ENCODE measurements at places on chromosomes 6 and 20.

GRCh38 chr6:111941686-111942330 lies 68.6 kb upstream of the FYN start:
- DNase-seq = no peak

DNA sequence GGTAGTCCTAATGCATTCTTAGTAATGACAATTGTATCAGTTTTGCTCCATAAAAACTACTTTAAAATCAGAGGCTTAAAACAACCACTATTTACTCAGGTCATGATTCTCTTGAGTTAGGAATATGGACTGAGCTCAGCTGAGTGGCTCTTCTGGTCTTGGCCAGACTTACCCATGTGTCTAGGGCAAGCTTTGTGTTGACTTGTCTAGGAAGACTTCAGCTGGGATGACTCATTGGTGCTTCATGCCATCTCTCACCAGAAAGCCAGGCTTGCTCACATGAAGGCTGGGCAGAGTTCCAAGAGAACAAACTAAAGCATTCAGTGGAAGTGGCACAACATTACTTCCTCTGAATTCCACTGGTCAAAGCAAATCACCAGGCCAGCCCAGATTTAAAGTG lies 155.3 kb downstream of the DHX35 start:
- no peak for DNase-seq

DNA sequence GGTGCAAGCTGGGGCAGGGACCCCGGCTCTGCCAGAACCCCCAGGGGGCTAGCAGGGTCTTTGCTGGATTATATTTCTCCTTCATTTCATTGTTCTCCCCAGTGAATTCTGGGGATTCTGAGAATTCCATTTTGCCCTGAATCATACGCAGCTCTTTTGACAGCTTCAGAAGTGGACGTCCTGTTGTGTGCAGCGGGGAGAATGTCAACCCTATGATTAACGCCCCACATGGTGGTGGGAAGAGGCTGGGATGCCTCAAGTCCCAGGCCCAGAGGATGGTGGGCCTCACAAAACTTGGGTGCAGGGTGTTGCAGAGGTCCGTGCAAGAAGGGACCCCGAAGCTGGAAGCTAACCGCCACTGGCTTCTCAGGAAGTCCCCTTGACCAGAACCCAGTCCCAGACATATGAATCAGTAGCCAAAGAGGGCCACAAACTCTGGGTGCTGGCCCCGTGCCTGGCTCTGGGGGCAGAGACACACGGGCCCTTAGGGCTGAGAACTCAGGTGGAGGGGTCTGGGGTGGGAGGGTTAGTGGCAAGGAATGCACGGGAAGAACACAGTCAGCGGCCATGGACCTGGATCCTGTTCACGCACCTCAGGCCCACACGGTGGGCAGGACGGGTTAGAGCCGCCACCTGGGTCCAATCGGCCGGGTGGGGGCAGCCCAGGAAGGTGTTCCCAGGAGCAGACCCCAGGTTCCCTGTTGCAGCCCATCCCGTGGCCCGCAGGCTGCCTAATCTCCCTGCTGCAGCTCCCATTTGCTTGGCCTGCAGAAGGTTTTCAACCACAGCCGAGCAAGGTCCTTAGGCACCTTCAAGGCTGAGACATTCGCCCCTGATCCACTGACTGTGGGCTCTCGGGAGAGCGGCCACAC lies 51.2 kb downstream of the YTHDF1 start:
- no peak for DNase-seq

- DNase-seq = no peak
Observed at GRCh38 chr6:52139985-52140680, 46.0 kb upstream of the IL17A start.

DNA sequence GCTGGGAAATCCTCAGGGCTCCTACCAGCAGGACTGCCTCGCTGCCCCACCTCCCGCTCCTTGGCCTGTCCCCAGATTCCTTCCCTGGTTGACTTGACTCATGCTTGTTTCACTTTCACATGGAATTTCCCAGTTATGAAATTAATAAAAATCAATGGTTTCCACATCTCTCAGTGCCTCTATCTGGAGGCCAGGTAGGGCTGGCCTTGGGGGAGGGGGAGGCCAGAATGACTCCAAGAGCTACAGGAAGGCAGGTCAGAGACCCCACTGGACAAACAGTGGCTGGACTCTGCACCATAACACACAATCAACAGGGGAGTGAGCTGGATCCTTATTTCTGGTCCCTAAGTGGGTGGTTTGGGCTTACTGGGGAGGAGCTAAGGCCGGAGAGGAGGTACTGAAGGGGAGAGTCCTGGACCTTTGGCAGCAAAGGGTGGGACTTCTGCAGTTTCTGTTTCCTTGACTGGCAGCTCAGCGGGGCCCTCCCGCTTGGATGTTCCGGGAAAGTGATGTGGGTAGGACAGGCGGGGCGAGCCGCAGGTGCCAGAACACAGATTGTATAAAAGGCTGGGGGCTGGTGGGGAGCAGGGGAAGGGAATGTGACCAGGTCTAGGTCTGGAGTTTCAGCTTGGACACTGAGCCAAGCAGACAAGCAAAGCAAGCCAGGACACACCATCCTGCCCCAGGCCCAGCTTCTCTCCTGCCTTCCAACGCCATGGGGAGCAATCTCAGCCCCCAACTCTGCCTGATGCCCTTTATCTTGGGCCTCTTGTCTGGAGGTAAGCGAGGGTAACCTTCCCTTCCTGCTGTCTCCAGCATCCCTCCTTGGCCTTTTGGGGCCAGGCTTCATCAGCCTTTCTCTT lies at the start of gene CFB:
Gene CFB, plus strand, starts transcription at position 589 of the 863 bp plus-strand sequence. Its CDS starts 127 bp downstream, at position 716.
- no peak for DNase-seq

DNA sequence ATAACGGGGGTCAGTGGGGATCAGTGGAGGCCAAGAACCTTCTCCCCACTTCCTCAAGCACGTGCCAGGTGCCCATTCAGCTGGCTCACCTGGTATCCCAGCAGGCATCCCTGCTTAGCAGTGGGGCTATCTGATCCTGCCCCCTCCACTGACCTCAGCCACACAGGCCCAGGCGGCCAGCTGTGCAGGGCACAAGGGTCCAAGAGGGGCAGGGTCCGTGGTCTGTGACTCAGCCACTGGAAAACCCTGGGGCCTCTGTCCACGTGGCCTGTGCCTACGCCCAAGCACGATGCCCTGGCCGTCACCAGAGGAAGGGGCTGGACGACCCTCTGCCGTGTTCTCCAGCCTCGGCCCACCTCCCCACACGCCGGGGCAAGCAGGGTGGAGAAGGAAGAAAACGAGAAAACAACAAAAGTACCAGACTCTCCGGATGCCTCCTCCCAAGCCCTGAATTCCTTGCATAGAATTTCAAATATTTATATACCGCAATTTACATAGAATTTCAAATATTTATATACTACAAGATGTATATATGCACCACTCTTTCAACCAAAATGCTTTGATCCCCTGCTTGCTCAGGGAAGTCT lies 12.1 kb downstream of the PXDC1 start:
- no peak for DNase-seq

DNA sequence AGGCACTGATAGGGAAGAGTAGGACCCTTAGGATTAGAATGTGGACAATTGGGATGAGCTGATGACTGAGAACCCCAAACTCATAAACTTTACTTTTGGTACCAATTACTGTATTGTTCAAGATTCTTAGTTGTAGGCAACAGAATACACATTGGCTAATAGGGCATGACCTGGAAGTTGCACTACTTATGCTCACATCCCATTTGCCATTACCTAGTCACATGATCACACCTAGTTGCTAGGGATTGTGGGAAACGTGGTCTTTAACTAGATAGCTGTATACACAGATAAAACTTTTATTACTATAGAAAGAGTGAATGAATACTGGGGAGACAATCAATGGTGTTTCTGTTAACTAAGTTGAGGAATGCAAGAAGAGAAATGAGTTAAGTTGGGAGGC lies 113.4 kb upstream of the AKIRIN2 start:
- DNase-seq = no peak

GRCh38 chr6:143419526-143419925 lies 31.0 kb downstream of the ADAT2 start:
- DNase-seq = no peak

- DNase-seq = no peak
Observed at GRCh38 chr6:5529015-5529414, 267.7 kb downstream of the FARS2 start.

GRCh38 chr6:6942831-6943230 lies 164.9 kb upstream of the RREB1 start:
- DNase-seq = no peak

- no peak for DNase-seq
Observed at GRCh38 chr6:142934106-142934505, 10.9 kb downstream of the HIVEP2 start.

GRCh38 chr20:4306206-4306605 lies 290.8 kb upstream of the RNF24 start:
- DNase-seq = no peak

DNA sequence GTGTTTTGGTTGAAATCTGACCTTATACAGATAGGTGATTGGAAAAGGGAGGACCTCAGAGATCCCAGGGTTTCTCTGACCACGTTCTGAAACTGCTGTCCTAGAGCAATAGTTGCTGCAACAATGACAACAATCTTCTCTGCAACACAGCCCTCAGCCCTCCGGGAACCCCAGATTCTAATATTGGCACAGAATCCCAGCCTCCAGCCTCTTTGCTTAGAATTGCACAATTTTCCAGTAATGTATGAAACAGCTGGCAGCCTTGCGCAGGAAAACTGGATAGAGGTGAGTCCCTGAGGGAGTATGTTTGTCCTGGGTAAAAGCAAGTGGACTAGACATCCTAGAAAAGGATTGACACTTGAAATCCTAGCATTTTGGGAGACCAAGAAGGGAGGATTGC lies 30.4 kb upstream of the PNRC1 start:
- no peak for DNase-seq

DNA sequence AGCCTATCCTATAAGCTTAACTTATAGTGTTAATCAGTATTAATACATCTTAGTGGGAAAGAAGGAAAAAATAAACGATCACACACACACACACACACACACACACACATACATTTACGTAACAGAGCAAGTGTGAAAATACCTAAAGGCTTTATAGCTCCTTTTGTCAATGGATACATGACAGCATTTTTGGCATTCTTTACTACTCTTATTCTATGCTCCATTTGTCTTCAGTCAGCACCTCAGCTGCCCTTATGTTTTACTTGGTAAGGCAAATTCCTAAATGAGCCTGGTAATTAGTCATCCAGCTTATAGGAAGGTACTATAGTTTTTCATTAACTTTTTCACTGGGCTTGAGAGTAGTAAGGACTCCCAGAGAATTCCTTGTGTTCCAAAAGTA lies 25.1 kb upstream of the SLC17A3 start:
- DNase-seq = no peak

GRCh38 chr6:5286780-5287179 lies 25.5 kb downstream of the FARS2 start:
- DNase-seq = no peak

DNA sequence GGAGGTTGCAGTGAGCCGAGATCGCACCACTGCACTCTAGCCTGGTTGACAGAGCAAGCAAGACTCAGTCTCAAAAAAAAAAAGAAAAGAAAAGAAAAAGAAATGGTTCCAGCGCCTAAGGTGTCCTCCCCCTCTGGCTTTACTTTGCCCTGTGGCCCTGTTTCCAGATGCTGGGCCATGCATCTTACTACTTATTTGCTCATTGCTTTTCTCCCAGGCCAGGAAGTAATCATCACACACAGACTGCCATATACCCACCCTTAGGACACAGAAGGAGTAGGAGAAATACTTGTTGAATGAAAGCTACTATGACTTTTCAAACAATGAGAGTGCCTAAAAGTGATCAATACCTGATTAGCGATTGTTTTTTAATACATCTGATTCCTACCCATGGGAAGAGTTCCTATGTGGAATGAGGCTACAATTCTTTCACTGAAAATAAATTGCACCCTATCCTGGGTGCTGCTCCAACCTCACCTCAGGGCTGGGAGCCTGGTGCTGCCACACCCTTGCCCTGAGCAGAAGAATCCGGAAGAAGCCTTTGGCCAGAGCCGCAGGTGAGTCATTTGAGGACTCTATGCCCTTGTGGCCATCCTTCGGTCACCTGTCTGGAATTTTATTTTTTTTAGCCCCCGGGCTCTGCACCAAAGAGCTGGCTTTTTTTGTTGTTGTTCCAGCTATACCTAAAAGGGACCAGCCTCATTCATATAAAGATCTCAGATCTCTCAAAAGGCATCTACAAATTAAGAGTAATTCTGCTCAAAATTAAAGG lies 22.7 kb upstream of the TFAP2C start:
- DNase-seq = no peak

DNA sequence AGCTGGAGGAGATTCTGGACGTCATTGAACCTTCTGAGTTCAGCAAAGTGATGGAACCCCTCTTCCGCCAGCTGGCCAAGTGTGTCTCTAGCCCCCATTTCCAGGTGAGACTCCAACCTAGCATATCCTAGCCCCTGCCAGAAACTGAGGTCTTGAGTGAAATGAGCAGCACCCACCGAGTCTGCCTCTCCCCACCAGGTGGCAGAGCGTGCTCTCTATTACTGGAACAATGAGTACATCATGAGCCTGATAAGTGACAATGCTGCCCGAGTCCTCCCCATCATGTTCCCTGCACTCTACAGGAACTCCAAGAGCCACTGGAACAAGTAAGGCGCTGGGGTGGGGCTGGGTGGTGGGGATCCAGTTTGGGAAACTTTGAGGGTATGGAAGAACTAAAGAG lies 4.6 kb downstream of the MEA1 start:
- DNase-seq = no peak

DNA sequence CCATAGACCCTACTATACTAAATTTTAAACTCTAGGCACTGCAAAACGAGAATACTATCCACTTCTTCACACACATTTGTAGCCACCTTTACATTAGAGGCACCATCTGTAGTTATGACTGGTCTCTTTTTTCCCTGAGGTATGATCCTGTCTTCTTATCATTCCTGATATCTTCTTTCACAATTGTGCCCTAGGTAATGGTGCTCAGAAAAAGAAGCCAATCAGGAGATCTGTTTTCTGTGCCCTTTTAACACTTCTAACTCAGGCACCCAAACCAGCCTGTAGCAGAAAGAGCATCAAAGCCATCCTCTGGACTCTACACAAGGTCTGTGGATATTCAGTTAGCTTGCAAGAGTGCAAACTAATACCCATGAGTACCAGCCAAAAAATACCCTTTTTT lies 149.7 kb upstream of the SGK1 start:
- no peak for DNase-seq

- no peak for DNase-seq
Observed at GRCh38 chr6:127190552-127190951, 72.1 kb downstream of the RSPO3 start.

- DNase-seq = no peak
Observed at GRCh38 chr6:21264288-21265033, 329.1 kb upstream of the SOX4 start.
